ENCODE measurements at places on chromosomes 4 and X.
A peak's percentile ranks its signal among the peaks of the same experiment; 100 is the strongest.

- no peak for DNase-seq
Observed at GRCh38 chr4:48967101-48967500, 19.0 kb upstream of the CWH43 start.

- no peak for DNase-seq
Observed at GRCh38 chrX:20971250-20971649, 403.0 kb upstream of the CNKSR2 start.

DNA sequence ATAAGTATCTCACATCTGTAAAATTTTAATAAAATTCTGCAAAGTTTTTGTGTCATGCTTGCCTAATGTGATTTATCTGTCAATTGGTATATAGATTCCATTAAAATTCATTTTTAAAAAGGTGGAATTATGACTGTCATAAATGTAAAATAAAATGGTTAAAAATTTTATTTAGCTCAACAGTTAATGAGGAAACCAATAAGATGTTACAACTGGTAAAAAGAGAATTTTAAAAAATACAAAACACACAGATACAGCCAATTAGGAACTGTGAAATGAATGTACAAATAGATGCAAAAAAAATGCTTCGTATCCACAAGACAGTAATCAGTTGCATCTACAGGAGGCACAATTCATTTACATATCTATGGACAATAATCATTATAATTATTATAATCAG, 297.6 kb downstream of the IL1RAPL1 start:
- DNase-seq, result no peak

DNA sequence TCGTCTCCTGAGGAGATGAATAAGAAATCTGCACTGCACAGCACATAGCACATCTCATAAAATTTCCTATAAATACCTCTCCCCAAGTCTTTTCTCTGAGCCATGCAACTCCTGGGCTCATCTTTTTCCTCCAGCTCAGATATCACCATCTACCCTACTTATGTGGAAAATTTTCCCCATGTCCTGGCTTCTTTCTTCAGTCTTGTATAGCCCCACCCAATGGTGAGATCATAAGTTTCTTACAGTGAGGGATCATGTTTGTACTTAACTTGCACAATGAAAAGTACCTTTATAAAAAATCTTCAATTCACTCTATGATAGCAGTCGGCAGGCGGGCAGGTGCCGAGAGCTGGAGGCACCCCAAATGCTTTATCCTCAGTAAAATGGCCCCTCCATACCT, 198.6 kb upstream of the S100G start:
- no peak for DNase-seq

- DNase-seq, result no peak
Observed at GRCh38 chrX:142428916-142429315, 223.8 kb upstream of the MAGEC2 start.

DNA sequence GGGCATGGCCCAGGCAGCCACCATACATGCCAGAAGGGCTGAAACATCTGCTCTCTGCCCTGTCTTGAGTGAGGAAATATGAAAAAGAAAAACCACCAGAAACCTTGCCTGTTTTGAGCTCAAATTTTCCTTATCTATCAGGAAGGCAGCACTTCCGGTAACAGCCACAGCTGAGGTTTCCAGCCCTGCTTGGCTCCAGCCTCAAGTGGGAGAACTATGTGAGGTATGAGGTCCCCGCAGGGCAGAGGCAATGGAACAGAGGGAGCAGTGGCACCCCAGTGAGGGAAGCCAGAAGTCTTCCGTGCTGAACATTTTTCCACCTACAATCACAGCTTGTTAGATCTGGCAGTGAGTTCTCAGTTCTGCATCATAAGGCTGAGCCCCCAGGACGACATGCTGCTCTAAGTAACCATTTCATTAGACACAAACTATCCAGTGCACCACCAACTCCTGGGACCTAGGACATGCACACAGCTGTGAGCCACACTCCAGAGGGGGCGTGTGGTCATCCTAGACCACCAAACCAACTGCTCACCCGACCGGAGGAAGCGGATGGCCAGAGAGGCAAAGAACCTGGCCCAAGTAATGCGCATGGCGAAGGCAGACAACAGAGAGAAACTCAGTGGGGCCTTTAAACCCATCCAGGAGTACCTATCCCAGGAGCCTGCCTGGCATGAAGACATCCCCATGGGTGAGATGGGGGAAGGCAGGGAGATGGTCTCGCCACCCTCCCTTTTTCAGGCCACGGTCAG, 22.6 kb downstream of the WDR1 start:
- DNase-seq, result no peak

DNA sequence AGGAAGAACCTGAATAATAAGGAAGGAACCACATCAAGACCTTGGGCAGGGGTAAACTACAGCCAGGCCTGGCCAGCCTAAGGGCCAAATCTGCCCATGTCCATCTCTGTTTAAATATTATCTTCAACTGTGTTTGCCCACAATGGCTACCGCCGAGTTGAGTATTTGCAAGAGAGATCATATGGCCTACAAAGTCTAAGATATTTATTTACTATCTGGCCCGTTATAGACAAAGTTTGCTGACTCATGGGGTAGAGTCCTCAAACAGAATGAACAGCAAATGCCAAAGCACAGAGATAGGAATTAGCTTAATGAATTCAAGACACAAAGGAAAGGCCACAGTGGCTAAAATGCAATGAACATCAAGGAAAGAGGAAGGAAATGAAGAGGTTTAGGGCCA, 44.8 kb downstream of the RPS6KA3 start:
- DNase-seq, result no peak

GRCh38 chr4:27128443-27128842, 267.8 kb downstream of the STIM2 start:
- no peak for DNase-seq

GRCh38 chrX:71953946-71954345, 43.3 kb downstream of the NHSL2 start:
- DNase-seq, result no peak

DNA sequence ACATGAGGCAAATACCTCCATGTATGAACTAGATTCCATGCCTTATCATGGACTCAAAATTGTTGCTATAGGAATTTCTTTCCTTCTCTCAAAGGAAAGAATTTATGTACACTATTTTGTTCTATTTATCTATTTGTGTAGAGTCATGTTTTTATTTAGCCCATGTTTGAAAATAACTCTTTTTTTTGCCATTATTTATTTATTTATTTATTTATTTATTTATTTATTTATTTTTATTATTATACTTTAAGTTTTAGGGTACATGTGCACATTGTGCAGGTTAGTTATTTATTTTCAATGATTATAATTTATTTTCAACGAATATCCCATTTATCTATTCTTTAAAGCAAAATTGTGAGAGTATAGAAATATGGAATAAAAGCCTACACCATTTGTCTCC, 177.9 kb downstream of the MAGEE1 start:
- DNase-seq, result no peak

DNA sequence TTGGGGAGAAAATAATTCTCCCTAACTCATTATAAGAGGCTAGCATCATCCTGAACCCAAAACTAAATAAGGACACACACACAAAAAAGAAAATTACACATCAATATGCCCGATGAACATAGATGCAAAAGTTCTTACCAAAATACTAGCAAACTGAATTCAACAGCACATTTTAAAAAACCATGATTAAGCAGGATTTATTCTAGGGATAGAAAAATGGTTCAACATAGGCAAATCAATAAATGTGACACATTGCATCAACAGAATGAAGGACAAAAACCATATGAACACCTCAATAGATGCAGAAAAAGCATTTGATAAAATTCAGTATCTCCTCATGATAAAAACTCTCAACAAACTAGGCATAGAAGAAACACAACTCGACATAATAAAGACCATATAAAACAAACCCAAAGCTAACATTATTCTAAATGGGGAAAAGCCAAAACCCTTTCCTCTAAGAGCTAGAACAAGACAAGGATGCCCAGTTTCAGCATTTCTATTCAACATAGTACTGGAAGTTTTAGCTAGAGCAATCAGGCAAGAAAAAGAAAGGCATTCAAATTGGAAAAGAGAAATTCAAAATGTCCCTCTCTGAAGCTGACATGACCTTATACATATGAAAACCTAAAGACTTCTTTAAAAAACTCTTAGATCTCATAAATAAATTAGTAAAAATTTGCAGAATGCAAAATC, 200.9 kb downstream of the NKX6-1 start:
- no peak for DNase-seq

- DNase-seq, result no peak
Observed at GRCh38 chr4:5139141-5139540, 87.9 kb downstream of the STK32B start.

- peak; percentile 38 for DNase-seq
Observed at GRCh38 chrX:78517124-78517523, 142.0 kb downstream of the RTL3 start.

- DNase-seq, result no peak
Observed at GRCh38 chr4:183540410-183541009, 35.7 kb downstream of the ING2 start.

DNA sequence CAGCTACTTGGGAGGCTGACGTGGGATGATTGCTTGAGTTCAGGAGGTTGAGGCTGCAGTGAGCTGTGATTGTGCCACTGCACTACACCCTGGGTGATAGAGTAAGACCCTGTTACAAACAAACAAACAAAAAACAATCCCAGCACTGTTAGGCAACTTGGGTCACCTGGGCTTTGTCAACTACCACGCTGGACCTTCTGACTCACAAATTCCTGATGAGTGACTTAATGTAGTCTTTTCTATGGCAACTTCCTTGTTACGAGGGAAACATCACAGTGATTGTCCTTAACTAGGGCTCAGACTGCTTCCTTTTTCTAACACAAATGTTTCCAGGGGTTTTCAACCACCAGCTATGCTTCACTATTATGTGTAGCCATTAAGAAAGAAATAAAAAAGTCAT, 128.8 kb upstream of the GPC4 start:
- DNase-seq, result no peak

- no peak for DNase-seq
Observed at GRCh38 chr4:140233791-140234696, 80.1 kb upstream of the MAML3 start.

GRCh38 chr4:170978990-170979389, 834.2 kb upstream of the GALNTL6 start:
- no peak for DNase-seq

GRCh38 chrX:139203651-139204570, 326.6 kb upstream of the F9 start:
- no peak for DNase-seq

GRCh38 chrX:105211066-105211575, 9.4 kb downstream of the TEX13A start:
- no peak for DNase-seq

DNA sequence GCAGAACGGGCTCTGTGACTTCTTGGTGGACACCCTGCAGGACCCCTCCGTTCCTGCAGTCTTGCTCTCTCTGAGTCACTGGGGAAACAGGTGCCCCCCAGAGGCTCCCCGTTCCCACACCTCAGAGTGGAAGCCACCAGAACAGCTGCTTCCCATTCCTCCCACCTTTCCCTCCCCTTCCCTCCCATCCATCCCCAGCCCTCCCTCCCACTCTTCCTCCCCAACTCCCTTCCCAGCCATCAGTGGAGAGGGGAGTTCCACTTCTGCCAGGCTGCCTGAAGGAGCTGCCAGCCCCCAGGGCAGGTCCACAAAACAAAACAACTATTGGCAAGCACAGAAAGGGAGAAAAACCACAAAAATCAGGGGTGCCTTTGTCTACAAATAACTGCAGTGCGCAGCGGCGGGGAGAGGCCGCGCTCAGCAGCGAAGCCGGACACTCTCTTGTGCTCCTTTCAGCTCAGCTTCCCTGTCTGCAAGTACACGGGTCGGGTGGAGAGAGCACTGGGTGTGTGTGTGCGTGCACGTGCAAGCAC, 8.1 kb downstream of the SSR4 start:
- DNase-seq, result no peak

GRCh38 chr4:117560329-117560728, 474.0 kb upstream of the NDST3 start:
- DNase-seq, result no peak

- DNase-seq, result no peak
Observed at GRCh38 chr4:52126966-52127365, 75.9 kb downstream of the SPATA18 start.

DNA sequence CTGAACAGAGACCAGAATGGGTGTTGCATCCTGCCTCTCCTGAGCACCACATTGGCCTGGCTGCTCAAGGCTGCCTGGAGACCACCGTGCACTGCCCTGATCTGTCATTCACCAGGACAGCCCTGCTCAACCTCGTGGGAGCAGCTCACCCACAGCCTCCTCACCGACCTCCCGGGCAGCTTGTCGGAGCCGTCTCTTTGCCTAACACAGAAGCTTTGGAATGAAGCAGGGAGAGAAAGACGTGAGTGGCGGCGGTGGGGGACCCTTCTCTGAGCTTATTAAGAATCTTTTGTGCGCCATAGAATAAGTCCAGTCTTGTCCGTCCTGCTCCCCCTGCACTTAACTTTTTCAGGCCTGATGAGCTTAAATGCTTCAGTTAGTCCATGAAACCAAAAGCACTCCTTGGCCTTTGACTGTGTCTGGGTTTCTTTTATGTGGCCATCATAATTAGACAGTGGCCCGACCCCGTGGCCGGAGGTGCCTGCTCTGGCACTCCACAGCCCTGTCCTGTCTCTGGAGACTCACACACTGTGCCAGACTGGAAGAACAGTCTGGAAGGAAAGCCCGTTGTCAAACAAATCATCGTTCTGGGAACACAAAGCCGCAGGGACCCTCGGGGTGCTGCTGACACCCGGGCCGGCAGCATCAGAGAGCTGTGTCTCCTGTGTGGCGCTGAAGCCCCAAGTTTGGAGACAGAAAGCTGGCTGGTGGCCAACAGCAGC, 192.8 kb downstream of the BCOR start:
- DNase-seq, result no peak

DNA sequence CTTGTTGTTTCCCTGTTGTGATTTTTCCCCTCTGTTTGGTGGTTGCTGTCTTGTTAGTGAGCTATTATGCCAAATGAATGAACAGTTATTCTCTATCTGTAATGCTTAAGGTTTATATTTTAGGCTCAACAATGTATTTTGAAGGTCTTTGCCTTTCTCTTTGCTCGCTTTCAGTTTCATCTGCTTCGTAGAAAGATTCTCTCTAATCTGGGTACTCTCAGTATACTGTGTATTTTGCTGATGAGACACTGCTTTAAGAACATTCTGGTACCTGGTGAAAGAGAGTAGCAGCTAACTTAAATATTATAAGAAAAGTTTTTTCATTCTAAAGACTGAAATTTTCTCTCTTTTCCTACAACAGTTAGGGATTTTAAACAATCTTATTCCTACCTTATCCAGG, 1274.7 kb upstream of the PABPC4L start:
- no peak for DNase-seq

DNA sequence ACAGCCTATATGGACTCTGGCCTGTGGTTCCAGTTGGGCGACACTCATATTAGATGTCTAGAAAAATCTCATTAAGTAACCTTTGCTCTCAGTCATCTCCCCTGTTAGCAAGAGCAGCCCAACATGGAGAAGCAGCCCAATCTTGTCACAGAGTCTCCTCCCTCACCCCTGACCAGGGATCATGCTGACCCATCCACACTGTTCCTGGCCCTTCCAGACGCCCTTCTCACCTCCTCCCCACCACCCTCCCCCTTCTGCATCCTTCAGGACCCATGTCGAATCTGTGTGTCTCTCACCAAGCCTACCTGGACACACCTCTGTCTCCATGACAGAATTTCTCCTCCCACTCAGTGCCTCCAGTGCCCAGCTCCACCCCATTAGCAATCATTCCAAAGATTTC, 190.1 kb downstream of the STIM2 start:
- DNase-seq, result no peak

GRCh38 chrX:72475952-72476668, 96.5 kb downstream of the HDAC8 start:
- DNase-seq, result no peak

- no peak for DNase-seq
Observed at GRCh38 chrX:130778773-130779172, 124.2 kb downstream of the ENOX2 start.

Data from stimulated activated CD4-positive, alpha-beta T cell treated with anti-CD3 and anti-CD28 coated beads, TNF-alpha, amount 100 ng/mL, for 48 hours (primary cell).